ENCODE measurements at places on chromosomes 6 and 20. TPM values are rescaled to one million over a fixed set of nuclear protein-coding genes. Genes with fewer than 3 reads are reported as not detected.

- no peak for DNase-seq
These were observed 10.7 kb downstream of the FAM8A1 start for GRCh38 chr6:17610835-17611234.

- DNase-seq, result no peak
These were observed 79.8 kb downstream of the NFATC2 start for GRCh38 chr20:51462566-51463276.

DNA sequence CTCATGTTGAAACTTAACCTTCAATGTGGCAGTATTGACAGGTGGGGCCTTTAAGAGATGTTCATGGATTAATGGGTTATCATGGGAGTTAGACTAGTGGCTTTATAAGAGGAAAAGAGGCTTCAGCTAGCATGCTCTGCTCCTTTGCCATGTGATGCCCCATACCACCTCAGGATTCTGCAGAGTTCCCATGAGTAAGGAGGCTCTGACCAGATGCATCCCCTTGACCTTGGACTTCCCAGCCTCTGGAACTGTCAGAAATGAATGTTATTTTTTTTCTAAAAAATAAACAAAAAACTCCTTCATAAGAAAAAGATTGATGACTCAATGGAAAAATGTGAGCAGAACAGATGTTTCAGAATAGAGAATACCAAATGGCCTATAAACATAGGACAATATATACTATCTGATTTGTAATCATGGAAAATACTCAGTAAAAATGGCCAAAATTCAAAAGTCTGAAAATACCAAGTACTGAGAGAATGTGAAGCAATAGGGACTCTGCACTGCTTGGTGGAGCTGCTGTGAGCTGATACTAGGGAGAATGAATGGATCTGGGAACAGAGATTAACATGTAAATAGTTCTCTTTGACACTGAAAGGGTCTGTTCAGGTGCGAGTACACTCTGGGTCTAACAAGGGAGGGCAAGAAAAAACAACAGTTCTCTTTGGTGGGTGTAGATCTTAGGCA is 7.4 kb upstream of the TRIM39 start:
- no peak for DNase-seq

DNA sequence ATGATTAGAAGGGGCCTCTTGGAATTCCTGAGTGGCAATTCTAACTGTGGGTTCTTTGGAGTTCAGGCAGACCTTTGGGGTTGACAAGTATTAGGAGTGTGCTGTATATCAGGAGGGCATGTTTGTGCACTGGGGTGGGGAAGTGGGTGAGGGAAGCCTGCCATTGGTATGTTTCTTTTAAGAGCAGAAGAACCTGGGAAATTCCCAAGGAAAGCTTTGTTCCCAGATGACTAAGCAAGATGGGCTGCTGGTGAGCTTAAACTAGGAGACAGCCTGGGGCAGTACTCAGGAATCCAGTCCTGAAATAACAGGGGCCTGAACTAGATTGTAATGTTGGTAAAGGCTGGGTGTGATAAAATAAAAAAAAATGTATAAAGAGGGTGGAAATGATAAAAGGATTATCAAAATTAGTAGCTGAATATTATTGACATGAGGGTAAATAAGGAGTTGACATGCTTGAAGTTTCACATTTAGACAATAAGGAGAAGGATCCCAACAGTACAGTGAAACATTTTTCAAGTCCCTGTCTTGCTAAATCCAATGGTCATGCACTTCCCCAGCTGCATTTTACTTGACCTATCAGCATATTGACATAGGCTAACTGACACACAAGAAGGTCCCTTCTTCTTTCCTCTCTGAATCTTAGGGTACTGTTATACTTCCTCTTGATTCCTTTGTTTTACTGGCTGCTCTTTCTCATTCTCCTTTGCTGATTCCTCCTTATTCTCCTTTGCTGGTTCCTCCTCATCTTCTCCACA is 18.4 kb upstream of the IFNGR1 start:
- peak; percentile 60 for DNase-seq

GRCh38 chr20:34862724-34863123 is 9.9 kb downstream of the GGT7 start:
- no peak for DNase-seq

DNA sequence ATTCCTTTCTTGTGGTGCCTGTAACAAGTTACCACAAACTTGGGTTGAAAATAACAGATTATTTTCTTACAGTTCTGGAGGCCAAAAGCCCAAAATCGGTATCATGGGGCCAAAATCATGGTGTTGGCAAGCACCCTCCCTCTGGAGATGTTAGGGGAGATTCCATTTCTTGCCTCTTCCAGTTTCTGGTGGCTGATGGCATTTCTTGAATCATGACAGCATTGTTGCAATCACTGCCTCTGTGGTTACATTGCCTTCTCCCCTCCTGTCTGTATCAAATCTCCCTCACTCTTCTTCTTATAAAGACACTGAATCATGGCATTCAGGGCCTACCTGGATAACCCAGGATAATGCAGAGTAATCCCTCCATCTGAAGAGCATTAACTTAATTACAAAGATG is 17.9 kb upstream of the TENT5A start:
- DNase-seq, result no peak

- DNase-seq, result peak; percentile 17
These were observed 55.2 kb upstream of the TBC1D7 start for GRCh38 chr6:13383328-13384163.

DNA sequence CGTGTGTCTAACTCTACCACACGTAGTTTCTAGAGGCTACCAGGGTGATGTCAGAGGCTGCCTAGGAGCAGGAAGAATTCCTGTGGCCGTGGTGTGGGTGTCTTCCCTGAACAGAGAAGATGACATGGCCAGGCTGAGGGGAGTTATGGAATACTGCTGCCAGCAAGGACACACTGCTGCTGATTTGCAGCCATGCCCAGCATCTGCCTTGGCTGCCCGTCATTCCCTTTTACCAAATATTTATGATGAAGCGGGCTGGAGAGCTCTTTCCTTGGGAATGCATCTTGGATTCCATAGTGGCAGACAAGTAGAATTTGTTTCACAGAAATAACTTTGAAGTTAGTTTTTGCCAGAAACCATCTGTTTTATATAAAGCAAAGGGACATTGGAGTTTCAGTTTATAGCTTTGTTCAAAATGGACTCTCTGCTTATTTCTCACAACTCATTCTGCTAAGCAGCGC is 80.8 kb upstream of the VSTM2L start:
- peak; percentile 36 for DNase-seq

GRCh38 chr6:28803337-28803709 is 120.5 kb downstream of the TRIM27 start:
- DNase-seq, result peak; percentile 21

DNA sequence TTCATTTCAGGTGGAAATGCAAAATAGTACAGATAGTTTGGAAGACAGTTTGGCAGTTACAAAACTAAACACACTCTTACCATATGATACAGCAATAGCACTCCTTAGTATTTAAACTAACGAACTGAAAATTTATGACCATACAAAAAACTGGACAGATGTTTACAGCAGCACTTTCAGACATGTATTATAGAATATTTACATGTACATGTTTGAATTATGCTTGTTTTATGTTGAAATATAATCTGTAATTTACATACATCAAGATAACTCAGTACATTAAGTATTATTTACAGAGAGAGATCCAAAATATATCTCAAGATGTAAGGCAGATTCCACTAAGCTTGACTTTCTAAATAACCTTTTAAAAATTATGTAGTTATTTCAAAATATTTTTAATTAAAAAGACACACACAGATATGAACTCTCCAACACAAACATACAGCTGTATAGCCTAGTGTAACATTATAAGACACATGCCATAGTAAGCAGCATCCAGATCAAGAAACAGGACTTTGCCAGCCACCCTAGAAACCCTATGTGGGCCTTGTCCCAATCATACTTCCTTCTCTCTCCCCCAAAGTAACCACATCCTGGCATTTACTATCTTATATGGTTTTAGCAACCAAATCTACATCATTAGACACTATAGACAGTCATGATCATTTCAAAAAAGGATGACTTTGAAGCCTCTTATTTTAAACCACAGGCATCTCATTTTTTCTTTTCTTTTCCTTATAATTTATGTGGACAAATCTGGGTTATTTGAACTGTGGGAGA is 82.2 kb downstream of the MAN1A1 start:
- DNase-seq, result no peak

- no peak for DNase-seq
These were observed 442.2 kb downstream of the HDGFL1 start for GRCh38 chr6:23011615-23012014.

DNA sequence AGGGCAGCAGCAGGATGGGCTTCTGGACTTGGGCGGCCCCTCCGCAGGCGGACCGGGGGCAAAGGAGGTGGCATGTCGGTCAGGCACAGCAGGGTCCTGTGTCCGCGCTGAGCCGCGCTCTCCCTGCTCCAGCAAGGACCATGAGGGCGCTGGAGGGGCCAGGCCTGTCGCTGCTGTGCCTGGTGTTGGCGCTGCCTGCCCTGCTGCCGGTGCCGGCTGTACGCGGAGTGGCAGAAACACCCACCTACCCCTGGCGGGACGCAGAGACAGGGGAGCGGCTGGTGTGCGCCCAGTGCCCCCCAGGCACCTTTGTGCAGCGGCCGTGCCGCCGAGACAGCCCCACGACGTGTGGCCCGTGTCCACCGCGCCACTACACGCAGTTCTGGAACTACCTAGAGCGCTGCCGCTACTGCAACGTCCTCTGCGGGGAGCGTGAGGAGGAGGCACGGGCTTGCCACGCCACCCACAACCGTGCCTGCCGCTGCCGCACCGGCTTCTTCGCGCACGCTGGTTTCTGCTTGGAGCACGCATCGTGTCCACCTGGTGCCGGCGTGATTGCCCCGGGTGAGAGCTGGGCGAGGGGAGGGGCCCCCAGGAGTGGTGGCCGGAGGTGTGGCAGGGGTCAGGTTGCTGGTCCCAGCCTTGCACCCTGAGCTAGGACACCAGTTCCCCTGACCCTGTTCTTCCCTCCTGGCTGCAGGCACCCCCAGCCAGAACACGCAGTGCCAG is at the start of gene TNFRSF6B:
Gene TNFRSF6B, plus strand, starts transcription at position 25 of the 729 bp plus-strand sequence. Its CDS starts 116 bp downstream, at position 141.
- DNase-seq, result no peak

DNA sequence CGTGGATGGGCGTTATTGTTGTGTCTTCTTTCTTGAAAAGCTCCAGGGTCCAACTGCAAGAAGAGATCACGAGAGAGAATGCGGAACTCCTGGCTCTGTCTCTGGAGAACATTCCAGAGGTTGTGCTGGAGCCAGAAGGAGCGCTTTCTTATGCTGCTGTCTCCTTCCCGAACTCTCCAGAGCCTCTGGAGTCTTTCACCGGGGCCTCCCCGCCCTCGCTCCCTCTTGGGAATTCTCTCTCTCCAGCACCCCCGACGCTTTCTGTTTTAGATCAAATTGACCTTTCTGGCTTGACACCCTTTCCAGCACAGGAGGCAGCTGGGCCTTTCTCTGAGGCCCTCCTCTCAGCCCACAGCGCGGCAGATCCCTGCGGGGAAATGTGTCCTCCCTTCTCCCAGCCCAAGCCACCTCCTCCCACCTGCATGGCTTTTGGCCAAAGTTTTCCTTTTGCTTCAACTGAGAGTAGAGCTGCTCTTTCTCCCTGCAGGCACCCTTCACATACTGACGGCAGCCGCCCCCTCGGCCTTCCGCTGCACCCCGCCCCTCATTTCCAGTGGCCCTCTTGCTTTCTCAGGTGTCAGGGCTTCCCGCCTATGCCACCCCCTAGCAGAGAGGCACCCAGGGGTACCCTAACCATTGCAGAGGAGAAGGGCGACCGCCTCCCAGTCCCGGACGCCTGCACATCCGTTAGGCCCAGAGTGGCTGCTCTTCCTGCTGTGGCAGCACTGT is 6.6 kb upstream of the CCR6 start:
- DNase-seq, result no peak

- no peak for DNase-seq
These were observed 674.9 kb downstream of the GRIK2 start for GRCh38 chr6:102068349-102068929.

DNA sequence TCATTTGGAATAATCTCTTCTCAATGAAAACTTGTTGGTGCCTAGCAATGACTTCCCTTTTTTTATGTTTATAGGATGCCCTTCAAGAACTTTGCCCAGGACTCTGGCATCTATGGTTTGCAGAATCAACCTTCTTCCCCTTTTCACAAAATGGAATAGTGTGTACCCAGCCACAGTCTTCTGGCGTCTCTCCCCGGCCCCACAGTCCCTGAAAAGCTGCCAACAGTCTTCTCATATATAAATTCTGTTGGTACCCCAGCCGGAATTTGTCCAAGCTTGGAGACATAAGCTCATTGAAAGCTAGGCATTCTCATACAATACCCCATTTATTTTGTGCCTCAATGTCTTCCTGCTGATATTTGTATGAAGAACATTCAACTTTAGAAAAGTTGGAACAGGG is 26.4 kb upstream of the MCM3 start:
- no peak for DNase-seq

DNA sequence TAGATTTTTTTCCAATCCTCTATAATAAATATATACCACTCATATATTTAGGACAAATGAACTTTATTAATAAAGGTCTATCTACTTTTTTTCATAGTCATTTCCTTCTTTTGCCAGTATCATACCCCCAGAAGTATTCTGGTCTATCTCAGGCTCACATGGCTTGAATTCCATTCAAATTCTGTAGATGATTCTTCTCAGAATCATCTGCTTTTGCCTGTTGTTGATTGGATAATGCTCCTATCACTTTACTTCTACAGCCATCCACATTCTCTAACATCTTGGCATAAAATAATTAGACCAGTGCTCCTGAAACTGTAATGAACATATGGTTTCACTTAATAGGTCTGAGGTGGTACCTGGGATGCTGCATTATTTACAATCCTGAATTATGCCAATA is 121.2 kb downstream of the GFRAL start:
- DNase-seq, result no peak

DNA sequence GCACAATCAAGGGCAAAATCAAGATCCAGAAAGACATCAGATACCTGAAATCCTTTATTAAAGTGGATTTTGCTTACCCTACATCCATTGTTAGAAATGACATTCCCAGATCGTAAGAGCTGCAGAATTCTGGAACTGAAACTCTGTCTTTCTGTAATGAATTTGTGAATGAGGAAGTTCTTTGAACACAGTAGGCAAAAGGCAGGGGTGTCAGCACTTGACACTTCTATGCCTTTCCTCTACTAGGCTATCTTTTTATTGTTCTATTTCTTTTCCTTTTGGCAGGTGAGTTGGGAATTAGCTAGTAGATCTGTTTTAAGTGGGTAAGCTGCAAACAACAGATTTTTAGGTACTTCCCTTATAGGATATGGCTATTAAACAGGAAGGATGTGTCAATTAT is 126.3 kb downstream of the CARMIL1 start:
- DNase-seq, result no peak

The KCNG1 gene
- total RNA-seq, result 11.3 TPM

The HMGN4 gene
- total RNA-seq, result 88.8 TPM

The PLN gene
- total RNA-seq, result 0.60 TPM

The GSTA3 gene
- not detected for total RNA-seq

The ZC2HC1B gene
- total RNA-seq, result not detected

The CALHM4 gene
- 0.39 TPM for total RNA-seq

Measured in H4 (cell line).